ENCODE measurements at places on chromosomes 6 and 20.

GRCh38 chr20:47210470-47210869 lies 146.0 kb downstream of the ZMYND8 start:
- peaks cover 16% of the 10 kb centered on the region for H3K36me3 ChIP-seq
- DNase-seq = no peak
- no peaks in the 10 kb centered on the region for H3K27me3 ChIP-seq
- no peak overlapping the region for H3K27ac ChIP-seq

DNA sequence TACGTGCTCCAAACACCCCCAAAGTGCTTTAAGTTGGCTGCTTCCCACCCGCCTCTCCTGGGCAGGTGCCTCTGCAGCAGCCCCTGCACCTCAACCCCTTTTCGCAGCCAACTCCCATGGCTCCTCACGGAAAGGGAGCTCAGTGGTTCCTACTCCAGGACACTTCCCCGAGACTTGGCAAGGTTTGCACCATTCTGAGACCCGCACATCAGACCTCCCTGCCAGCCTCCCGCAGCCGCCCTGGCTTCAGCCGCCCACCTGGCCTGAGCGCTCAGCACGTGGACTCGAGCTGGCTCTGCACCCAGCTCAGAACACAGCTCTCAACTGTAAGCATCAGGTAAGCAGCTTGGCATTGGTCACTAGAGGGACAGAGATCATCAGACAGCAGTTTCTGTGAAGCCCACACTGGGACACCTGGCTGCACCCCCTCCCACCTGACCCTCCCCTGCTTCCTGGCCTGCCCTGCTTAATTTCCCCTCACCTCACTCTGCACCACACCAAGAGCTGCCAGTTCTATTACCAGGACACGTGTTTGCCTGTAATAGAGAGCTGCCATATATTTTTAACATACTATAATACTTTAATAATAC lies 28.5 kb downstream of the GMDS start:
- H3K36me3 ChIP-seq = no peaks in the 10 kb centered on the region
- H3K4me3 ChIP-seq = no peak overlapping the region
- DNase-seq = no peak
- H3K27ac ChIP-seq = no peak overlapping the region
- H3K27me3 ChIP-seq = no peaks in the 10 kb centered on the region

GRCh38 chr6:79665725-79666551 lies 34.8 kb downstream of the SH3BGRL2 start:
- no peak overlapping the region for H3K4me3 ChIP-seq
- H3K36me3 ChIP-seq = no peaks in the 10 kb centered on the region
- no peaks in the 10 kb centered on the region for H3K27me3 ChIP-seq

- peak; percentile 32 for DNase-seq
- no peaks in the 10 kb centered on the region for H3K27me3 ChIP-seq
- no peaks in the 10 kb centered on the region for H3K36me3 ChIP-seq
- H3K27ac ChIP-seq = peak overlapping the region; percentile 24
These were observed 664.7 kb downstream of the RFPL4B start for GRCh38 chr6:113011801-113012200.

DNA sequence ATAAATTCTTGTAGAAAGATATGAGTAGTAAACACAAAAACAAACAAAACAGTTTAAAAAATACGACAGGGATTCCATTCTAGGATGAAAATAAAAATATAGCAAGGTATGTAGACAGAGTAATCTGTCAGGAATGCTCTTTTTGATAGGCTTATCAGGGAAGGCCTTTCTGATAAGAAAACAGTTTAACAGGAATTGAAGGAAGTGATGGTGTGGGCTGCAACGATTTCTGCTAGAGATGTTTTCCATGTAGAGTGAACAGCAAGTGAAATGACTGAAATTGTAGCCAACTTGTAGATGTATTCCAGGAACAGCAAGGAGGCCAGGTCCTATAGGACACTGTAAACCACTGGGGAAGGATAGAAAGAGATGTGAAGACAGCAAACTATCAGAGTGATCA lies 689.7 kb upstream of the GJE1 start:
- H3K4me1 ChIP-seq = no peaks in the 10 kb centered on the region
- no peaks in the 10 kb centered on the region for H3K27me3 ChIP-seq
- no peaks in the 10 kb centered on the region for H3K36me3 ChIP-seq
- no peak overlapping the region for H3K4me3 ChIP-seq
- H3K27ac ChIP-seq = no peak overlapping the region
- no peak for DNase-seq

DNA sequence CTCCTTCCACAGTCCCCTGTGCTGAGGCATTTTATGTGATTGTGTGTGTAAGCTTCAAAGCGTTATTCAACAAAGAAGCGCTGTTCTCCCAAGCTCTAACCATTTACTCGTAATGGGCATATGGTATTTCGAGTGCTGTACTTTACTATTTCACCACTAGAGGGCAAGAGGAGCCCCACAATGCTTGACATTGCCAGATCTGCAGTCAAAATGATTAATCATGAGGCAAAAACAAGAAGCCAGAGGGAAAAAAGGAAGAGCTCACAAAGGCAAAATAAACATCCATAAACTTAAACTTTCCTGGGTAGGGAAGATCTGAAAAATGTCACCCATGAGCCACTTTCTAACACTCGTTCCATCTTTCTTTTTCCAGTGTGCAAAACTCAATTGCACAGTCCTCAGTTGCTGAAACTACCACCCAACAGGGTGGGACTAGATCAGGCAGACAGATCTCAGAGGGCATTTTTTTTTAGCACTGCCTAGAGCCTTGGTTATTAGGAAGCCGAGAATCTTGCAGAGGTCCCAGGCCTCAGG lies 215.0 kb upstream of the PLCB4 start:
- peak; percentile 83 for DNase-seq
- H3K27ac ChIP-seq = peak overlapping the region; percentile 48
- H3K27me3 ChIP-seq = no peaks in the 10 kb centered on the region
- H3K4me1 ChIP-seq = peaks cover 17% of the 10 kb centered on the region
- H3K4me3 ChIP-seq = peak overlapping the region; percentile 26

DNA sequence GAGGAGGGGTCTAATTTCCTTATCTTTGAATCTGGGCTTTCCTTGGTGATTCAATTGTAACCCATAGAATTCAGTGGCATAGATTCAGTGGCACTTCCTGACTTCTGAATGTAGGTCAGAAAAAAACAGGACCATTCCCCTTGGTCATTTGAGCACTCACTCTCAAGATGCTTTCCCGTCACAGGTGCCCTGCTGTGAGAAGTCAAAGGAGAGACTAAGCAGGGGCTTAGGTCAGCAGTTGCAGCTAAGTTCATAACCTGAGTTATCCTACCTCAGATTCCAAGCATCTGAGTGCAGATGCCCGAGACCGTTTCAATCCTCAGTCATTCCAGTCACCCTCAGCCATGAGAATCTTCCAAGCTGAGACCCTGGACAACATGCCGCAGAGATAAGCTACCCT lies 506.6 kb downstream of the FRK start:
- H3K27me3 ChIP-seq = no peaks in the 10 kb centered on the region
- DNase-seq = no peak
- H3K27ac ChIP-seq = no peak overlapping the region
- H3K4me3 ChIP-seq = no peak overlapping the region
- H3K4me1 ChIP-seq = no peaks in the 10 kb centered on the region
- H3K36me3 ChIP-seq = no peaks in the 10 kb centered on the region

GRCh38 chr6:30882204-30882758 lies 2.0 kb upstream of the DDR1 start:
- H3K27me3 ChIP-seq = no peaks in the 10 kb centered on the region
- no peak overlapping the region for H3K27ac ChIP-seq
- H3K4me3 ChIP-seq = no peak overlapping the region
- no peaks in the 10 kb centered on the region for H3K36me3 ChIP-seq

DNA sequence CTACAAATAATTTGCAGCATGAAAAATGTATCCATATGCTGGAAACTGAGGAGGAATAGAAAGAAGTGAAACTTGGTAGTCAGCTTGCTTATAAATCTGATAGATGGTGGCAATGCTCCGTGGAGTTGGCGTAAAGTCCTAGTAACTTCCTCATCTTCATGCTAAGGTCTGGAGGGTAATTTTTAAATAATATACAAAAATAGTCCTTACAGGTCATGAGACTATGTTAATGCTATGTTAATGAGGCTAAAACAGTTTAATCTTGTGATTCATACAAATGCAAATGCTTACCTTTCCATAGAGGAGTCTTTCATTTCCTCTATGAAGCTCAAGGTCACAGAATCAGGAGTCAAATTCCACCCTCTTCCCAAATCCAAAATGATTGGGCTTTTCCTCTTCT lies 9.4 kb upstream of the CRIP3 start:
- no peak for DNase-seq
- no peak overlapping the region for H3K4me3 ChIP-seq
- no peaks in the 10 kb centered on the region for H3K27me3 ChIP-seq
- H3K27ac ChIP-seq = no peak overlapping the region
- no peaks in the 10 kb centered on the region for H3K36me3 ChIP-seq

- peaks cover 17% of the 10 kb centered on the region for H3K4me1 ChIP-seq
- no peak for DNase-seq
- H3K36me3 ChIP-seq = no peaks in the 10 kb centered on the region
- no peaks in the 10 kb centered on the region for H3K27me3 ChIP-seq
- H3K4me3 ChIP-seq = no peak overlapping the region
These were observed 84.9 kb upstream of the NAA20 start for GRCh38 chr20:19932170-19932667.

GRCh38 chr6:148521158-148521557 lies 178.5 kb downstream of the SASH1 start:
- no peak overlapping the region for H3K4me3 ChIP-seq
- H3K36me3 ChIP-seq = no peaks in the 10 kb centered on the region
- H3K4me1 ChIP-seq = peaks cover 12% of the 10 kb centered on the region
- no peaks in the 10 kb centered on the region for H3K27me3 ChIP-seq
- H3K27ac ChIP-seq = no peak overlapping the region

DNA sequence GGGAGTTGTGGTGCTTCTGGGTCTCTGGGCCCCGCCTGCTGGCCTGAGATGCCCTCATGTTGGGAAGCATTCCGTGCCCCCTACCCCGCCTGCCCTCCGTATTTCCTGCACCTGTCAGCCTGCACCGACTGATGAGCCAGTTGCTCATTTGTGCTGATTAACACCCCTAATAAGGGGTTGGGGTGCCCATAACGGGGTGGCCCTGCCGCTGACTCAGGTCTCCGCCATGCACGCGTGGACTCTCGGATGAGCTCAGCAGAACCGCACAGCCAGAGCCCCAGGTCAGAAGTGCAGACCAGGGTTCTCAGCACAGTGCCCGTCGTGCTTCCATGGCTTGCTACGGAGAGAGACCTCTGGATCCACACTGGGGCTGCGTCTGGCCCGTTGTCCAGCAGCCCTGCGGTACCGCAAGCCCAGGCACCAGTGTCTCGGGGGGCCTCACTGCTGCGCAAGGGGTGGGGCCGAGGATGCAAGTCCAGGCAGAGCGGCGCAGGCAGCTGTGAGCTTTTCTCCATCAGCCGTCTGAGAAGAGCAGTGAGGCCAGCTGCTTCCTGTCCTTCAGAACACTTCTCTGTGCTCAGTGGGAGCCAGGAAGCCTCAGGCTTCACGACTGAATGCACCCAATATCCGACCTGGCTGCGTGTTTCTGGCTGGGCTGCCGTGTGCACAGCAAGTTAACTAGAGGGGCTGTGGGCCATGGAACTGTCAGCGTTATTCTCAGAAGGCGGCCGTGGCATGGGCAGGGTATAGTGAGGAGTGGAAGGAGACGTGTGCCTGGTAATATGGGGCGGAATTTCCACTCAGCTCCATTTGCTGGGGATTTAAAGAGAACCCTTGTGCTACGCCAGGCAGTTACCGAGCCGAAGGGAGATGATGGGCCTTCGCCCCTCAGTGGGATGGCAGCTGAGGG lies 18.6 kb downstream of the MTG2 start:
- H3K4me1 ChIP-seq = peaks cover 38% of the 10 kb centered on the region
- peaks cover 29% of the 10 kb centered on the region for H3K36me3 ChIP-seq
- H3K27me3 ChIP-seq = no peaks in the 10 kb centered on the region
- no peak overlapping the region for H3K4me3 ChIP-seq

- H3K4me1 ChIP-seq = no peaks in the 10 kb centered on the region
- DNase-seq = no peak
- no peak overlapping the region for H3K4me3 ChIP-seq
- no peaks in the 10 kb centered on the region for H3K36me3 ChIP-seq
- H3K27me3 ChIP-seq = peaks cover 12% of the 10 kb centered on the region
These were observed 394.8 kb downstream of the DHX35 start for GRCh38 chr20:39356908-39357307.

- DNase-seq = no peak
- no peaks in the 10 kb centered on the region for H3K36me3 ChIP-seq
- H3K4me3 ChIP-seq = peak overlapping the region; percentile 78
- H3K27ac ChIP-seq = peak overlapping the region; percentile 86
- peaks cover 3% of the 10 kb centered on the region for H3K4me1 ChIP-seq
- no peaks in the 10 kb centered on the region for H3K27me3 ChIP-seq
These were observed 634 bp upstream of the BTBD9 start for GRCh38 chr6:38640216-38640909.

DNA sequence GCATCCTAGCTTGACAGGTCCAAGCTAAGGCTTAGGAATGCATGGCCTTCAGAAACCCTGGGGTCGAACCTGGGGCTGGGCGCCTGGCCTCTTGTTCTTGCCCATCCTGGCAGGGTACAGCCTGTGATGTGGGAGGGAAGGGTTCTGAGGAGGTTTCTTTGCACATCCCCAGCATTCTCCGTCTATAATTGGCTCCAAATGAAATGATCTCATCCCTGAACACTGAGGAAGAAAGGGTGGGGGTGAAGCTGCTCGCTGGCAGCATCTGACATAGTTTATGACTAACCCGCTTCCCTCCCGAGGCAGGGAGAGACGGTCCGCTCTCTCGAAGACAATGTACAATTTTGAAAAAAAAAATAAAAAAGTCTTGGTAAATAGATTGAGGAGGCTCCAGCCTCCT lies 67.1 kb upstream of the ZNFX1 start:
- H3K27me3 ChIP-seq = no peaks in the 10 kb centered on the region
- H3K4me3 ChIP-seq = peak overlapping the region; percentile 9

- H3K27me3 ChIP-seq = no peaks in the 10 kb centered on the region
- no peak for DNase-seq
- H3K27ac ChIP-seq = no peak overlapping the region
- H3K4me3 ChIP-seq = no peak overlapping the region
- H3K4me1 ChIP-seq = no peaks in the 10 kb centered on the region
- no peaks in the 10 kb centered on the region for H3K36me3 ChIP-seq
These were observed 81.4 kb downstream of the NRSN1 start for GRCh38 chr6:24207413-24207812.

DNA sequence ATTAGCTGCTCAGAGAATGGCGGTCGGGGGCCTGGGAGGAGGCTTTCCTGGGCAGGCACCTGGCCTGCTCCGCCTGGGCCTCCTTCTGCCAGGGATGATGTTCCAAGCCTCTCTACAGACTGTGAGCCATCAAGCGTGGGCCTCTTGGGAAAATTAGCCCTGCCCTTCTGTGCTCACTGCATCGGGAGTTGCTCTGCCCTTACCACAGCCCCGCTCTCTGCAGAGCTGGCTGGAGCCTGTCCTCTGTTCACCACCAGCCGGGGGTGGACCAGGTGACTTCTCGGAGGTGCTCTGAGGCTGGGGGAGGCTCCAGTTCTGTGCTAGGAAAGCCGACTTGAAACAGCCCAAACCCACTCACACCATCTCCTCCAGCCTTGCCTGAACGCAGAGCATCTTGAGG lies 24.2 kb downstream of the MDGA1 start:
- no peak overlapping the region for H3K27ac ChIP-seq
- DNase-seq = no peak
- no peak overlapping the region for H3K4me3 ChIP-seq
- H3K27me3 ChIP-seq = no peaks in the 10 kb centered on the region
- H3K36me3 ChIP-seq = no peaks in the 10 kb centered on the region

- no peaks in the 10 kb centered on the region for H3K36me3 ChIP-seq
- H3K4me1 ChIP-seq = no peaks in the 10 kb centered on the region
- no peaks in the 10 kb centered on the region for H3K27me3 ChIP-seq
These were observed 226.9 kb downstream of the TFAP2B start for GRCh38 chr6:51045548-51045947.
